ENCODE measurements at places on chromosomes 1 and 21. TPM values are rescaled to one million over a fixed set of nuclear protein-coding genes. Genes with fewer than 3 reads are reported as not detected.

EDN2 gene
- total RNA-seq = 1.0 TPM

TNFRSF18 gene
- total RNA-seq = 0.38 TPM

SLC9C2 gene
- total RNA-seq = not detected

CACNA1E gene
- 1.7 TPM for total RNA-seq

ANKRD65 gene
- total RNA-seq = 11.1 TPM

VWA1 gene
- 44.5 TPM for total RNA-seq
